Substantia nigra (tissue), 51 donors: ENCODE measurements at places on chromosomes 7 and 10.

DNA sequence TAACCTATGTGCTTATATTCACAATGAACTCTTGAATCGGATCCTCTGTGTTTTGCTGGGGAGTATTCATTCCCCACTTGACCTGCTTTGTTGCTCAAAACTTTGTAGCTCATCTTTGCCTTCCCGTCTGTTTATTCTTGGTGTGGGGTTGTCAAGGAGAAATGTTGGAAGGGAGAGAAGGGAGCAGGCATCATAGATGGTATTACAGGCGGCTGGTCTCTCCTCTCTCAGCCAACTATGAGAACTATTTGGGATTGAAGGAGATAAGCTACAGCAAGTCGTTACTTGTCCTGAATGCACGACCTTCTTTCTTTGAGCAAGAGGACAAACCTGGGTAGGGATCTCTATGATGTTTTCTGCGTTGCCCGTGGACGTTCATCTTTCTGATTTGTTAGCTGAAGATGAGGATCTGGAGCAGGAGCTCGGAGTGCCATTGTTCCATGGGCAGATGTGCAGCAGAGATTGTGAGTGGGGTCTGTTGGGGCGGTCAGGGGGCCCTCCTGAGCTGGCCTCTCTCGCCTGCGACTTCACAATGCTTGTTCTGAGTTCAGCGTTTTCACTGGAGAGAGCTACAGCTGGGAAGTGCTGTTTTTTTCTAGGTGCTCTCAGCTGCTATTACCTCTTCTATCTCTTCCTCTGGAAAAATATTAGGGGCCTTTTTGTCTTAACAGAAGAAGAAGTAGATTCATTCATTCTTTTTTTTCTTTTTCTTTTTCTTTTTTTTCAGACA is 126.9 kb upstream of the KLF6 start:
- no peak for DNase-seq

DNA sequence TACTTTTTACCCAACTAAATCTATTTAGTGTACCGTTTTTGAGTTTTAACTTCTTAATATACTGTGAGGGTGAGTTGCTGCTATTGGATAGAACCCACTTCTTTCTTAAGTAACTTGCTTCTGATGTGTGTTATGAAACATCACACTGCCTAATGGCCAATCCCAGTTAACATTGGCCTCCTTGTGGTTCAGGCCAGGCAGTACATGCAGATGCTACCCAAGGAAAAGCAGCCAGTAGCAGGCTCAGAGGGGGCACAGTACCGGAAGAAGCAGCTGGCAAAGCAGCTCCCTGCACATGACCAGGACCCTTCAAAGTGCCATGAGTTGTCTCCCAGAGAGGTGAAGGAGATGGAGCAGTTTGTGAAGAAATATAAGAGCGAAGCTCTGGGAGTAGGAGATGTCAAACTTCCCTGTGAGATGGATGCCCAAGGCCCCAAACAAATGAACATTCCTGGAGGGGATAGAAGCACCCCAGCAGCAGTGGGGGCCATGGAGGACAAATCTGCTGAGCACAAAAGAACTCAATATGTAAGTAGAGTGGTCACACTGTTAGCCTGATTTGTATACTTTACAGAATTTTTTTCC is 39.7 kb downstream of the TES start:
- DNase-seq = no peak

DNA sequence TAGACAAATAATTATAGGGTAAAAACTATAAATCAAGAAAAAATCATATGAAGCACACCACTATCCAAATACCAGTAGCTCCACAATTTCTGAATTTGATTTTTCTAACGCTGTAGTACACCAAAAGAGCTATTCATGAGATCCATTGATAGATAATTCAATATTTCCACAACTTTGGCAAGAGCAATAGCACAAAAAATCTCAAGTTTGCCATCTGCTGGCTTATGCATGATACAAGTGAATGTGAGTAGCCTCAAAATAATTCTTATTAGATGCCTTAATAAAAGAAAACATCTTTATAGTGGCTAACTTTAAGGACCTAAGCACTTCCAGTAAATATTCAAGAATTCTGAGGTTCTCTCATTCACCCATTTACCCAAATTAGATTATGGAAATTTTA is 2.2 kb upstream of the TMEM196 start:
- DNase-seq = no peak

DNA sequence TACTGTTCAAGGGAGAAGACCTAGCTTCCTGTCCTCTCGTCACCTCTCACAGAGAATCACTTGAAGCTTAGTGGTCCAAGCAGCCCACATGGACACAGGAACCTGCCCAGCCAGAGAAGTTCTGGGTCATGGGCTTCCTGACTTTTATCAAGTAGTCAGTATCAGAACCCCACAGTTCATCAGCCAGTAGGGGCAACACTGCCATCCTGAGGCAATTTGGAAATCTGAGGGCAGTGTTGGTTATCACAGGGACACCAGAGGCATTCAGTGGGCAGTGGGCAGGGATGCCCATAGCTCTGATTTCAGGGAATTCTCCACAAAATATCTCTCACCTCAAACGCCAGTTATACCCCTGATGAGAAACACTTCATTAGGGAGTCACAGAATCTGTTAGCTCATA is 22.5 kb upstream of the MGAM2 start:
- no peak for DNase-seq

DNA sequence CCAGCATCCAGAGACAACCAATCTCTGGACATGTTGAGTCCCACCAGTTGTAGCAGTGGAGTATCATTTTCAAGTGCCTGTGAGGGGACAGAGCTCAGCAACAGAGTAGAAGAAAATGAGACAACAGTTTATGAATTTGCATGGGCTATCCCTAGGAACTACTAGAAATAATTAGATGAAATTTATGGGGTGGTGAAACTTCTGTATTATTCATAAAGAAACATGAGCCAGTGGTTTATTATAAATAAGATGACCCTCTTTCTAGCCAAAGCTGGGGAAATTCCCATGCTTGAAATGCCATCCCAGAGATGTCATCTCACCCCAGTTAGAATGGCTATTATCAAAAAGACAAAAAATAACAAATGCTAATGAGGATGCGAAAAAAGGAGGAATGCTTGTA is 55.1 kb upstream of the ITGB8 start:
- DNase-seq = no peak

GRCh38 chr10:5565671-5566581 is 41.2 kb downstream of the CALML3 start:
- no peak for DNase-seq

DNA sequence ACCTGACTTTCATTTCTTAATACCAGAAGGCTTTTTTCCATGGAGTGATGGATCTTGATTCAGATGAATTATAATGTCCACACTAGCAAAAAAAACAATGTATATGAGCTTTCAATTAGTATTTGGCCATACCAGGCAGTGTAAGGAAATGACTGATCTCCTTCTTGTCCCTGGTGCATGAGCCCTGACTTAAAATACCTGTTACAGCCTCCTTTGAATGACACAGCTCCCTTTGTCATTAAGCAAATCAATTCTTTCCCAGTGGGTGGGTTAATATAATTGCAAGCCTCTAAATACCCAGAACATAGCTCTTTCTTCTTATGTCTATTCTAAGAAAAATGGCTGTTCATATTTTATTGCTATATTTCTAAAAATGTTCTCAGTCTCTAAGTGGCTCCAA is 164.7 kb downstream of the C1GALT1 start:
- DNase-seq = no peak

- no peak for DNase-seq
Observed at GRCh38 chr7:131653418-131654248, 97.2 kb upstream of the PODXL start.
